ENCODE measurements at places on chromosomes 11 and 22.

DNA sequence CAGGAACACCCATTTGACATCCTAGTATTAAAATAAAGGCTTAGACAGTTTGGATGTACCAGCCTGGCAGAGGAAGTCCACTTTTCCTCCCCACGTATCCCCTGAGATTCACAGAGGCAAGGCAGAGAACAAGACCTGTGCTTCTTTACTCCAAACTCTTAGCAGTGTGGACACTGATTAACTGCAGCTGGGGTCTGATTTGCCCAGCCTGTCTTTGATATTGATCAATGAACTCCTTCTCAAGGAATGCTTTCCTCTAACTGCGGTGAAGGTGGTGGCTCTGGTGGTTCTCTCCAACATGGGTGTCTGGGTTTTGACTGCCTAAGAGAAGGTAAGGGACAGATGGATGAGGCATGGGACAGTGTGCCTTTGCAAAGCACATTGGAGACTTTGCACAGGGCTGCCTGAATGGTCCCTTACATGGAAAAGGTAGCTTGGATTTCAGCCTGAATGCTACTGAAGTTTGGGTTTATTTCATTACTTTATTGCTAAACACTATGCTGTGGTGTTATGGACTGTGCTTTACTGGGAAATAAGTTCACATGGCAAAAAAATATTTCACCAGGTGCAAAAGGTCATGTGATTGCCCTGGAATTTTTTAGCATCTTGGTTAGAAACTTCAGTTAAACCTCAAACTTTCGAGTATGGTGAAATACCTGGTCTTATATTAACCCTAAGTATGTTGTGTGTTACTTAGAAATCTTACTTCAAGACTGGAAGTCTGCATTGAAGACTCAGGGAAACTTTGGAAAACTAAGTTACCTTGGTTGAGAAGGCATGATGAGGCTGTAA, 1.8 kb downstream of the GAS2 start:
- DNase-seq = no peak

DNA sequence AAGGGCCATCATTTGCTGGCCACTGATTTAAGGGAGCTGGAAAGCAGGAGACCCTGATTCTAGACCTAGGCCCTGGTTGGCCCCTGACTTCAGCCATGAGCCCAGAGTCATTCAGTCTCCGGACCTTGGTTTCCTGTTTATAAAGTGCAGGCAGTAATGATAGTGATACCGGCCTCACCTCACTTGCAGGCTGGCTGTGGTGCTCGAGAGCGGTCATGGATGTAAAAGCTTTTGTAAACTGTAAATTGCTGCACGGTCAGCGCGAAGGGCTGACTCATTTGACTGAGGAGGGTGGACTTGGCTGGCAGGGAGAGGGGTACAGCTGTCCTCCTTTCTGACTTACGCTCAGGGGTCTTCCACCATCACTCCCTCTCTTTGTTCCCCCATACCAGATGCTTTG, 37.4 kb downstream of the FBLN1 start:
- no peak for DNase-seq

- no peak for DNase-seq
These were observed 63.0 kb downstream of the P4HA3 start for GRCh38 chr11:74248469-74248868.

DNA sequence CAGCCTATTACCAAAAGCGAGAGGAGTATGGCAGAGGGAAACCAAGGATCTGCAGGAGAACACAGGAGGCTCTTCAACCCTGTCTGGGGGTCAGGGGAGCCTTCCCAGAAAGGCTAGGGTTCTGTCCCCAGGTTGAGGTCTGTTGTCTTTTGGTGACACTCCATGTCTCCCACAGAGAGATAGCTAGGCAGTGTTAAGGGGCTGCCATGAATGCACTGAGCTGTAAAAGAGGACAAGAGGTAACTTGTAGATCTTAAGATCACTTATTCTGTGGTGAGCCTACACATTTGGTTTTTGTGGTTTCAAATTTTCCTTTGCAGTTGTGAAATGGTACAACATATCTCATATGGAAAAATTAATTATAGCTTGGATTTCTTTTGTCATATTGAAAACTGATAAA, 6.0 kb upstream of the ACER3 start:
- no peak for DNase-seq

DNA sequence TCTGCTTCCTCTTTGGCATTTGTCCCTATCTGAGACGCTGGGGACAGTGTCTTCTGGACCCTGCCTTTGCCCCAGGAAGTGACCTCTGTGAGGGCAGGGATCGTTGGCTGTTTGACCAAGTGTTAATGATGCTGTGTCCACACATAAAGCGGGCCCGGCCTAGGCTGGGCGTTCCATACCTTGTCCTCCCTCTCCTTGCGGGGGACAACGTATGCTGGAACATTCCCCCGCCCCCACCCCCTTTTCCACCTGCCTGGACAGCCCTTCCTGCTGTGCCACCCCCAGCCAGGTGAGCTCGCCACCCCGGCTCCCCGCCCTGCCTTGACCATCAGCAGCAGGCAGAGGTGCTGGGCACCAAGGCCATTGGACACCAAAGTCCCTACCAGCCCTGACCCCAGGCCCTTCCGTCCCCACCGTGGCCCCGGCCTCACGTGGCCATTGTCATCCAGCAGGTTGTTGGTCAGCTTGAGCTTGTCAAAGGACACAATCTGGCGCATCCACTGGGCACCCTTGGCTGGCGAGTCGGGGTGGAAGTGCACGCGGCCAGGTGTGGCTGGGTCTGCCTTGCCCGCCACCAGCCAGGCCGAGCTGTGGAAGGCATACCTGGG, 4.1 kb upstream of the NUDT8 start:
- DNase-seq = no peak

- no peak for DNase-seq
These were observed 1.6 kb upstream of the ELFN2 start for GRCh38 chr22:37428649-37429586.

DNA sequence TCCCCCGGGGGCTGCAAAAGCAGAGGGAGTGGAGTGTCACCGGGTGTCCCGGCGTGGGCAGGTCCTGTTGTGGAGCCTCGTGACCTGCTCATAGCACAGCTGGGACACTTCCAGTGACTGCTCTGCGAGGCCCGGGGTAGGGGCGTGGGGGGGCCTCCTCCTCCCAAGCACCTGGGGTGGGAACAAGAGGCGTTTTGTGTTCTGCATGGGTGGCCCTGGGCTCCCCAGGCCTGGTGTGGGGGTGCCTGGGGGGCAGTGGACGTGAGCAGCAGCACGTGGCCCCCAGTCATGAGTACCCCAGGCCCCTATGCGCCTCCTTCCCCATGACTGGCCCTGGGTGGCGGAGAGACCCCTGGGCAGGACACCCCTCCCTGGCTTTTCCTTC, 104.7 kb downstream of the KCNQ1 start:
- DNase-seq = no peak

- DNase-seq = no peak
These were observed 84.0 kb upstream of the SHANK2 start for GRCh38 chr11:71336176-71336995.

DNA sequence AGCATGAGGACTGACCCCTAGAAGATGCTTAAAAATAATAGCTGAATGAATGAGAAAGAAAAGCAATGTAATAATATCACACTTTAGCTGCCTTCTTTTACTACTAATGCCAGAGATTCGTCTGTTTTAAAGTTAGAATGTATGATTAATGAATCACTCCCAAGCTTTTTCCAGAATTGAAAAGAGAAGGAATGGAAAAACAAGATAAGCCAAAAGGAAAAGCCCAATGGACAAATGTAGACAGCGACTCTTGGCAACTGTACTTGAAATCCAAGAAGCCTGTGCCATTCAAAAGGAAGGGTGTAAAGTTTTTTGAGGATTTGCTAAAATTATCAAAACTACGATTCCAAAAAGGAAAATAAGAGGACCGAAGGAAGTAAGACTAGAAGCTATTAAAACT, 40.8 kb upstream of the PAMR1 start:
- no peak for DNase-seq

DNA sequence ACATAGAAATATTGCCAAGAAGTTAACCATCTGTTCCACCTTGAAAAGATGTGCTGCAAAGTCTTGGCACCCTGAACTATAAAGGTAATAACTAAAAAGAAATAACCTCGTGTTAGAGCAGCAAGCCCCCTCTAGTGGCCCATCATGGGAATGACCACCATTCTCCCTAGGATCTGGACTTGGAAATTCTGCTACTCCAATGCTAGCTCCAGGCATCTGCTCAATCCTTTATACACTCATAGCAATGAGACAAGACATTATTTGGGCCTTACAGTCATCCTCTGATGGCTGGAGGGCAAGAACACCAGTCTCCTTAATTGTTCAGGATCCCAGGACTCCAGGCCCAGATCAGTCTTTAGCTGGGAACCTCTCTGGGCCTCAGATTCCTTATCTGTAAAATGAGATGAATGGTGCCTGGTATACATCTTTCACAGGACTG, 76.0 kb downstream of the CWC15 start:
- peak; percentile 44 for DNase-seq

DNA sequence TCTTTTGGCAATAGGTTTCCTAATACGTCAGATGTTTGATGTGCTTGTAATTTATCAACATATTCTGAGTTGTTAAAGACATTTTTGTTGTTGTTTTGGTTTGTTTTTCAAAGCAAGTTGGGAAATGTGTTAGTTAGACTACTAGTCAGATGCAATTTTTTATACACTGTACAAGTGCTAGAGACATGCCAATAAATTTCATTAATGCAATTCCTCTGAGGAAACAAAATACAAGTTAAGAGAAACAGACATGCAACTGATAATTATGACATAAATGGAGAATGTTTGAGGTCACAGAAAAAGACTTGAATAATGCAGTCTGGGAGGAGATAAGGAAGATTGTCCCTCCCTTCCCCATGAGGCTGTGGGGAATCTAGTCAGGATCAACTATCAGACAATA, 5.9 kb downstream of the OR51T1 start:
- no peak for DNase-seq

DNA sequence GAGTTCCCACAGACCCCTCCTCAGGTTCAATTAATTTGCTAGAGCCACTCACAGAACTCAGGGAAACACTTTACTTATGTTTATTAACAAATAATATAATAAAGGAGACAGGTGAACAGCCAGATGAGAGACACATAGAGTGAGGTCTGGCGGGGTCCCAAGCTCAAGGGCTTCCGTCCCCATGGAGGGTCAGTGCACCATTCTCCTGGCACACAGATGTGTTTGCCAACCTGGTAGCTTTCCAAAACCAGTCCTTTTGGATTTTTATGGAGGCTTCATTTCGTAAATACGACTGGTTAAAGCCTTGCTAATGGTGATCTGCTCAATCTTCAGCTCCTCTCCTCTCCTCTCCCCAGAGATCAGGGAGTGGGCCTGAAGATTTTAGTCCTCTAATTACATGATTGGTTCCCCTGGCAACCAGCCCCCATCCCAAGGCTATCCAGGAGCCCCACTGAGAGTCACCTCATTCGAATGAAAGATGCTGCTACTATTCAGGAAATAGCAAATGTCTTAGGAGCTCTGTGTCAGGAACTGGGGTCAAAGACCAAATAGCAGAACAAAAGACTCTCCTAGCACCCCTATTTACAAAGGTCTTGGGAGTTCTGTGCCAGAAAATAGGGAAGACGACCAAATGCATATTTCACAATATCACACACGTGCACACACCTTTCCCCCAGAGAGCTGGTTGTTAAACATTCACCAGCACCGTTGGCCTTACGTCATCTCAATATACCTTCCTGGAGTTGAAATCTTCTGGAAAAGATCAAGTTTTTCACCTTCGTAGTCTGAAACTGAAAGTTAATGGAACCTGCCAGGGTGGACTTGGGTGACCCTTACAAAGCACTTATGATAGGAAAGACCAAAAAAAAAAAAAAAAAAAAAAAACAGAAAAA, 23.8 kb upstream of the CAPRIN1 start:
- no peak for DNase-seq

GRCh38 chr11:26753723-26754504, 32.1 kb upstream of the SLC5A12 start:
- peak; percentile 64 for DNase-seq

- DNase-seq = no peak
These were observed 42.8 kb upstream of the TCF20 start for GRCh38 chr22:42313204-42313603.

DNA sequence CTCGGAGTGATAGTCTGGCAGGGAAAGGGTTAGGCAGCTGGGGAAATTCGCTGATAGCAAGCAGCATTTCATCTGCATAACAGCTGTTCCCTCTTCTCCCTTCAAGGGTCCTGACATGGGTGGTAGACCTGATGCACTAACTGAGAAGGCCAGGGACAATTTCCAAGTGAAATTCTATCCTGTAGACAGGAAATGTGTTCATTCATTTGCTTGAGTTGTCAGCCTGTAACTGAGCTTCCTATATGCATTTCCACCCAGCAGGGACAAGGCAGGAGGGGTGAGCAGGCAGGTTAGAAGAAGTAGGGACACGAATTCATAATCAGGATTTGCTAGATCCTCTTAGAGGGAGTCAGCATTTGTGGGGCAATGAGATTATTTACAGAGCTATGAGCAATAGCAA, 154.3 kb upstream of the NCAM1 start:
- no peak for DNase-seq

DNA sequence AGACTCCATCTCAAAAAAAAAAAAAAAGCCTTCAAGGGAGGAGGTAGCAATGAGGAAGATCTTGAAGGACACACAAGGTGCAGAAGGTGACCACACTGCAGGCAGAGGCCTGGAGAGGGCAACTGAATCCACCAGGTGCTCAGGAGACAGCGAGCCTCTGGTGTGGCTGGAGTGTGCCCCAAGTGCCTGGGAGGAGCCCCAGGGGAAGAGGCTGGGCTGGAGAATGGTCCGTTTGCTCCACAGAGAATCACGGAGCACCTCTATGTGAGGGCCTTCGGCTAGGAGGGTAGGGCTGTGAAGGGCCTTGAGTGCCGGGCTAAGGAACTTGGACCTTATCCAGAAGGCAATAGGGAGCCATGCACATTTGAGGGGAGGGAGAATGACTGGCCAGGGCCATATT, 50.3 kb downstream of the ARRB1 start:
- DNase-seq = no peak

DNA sequence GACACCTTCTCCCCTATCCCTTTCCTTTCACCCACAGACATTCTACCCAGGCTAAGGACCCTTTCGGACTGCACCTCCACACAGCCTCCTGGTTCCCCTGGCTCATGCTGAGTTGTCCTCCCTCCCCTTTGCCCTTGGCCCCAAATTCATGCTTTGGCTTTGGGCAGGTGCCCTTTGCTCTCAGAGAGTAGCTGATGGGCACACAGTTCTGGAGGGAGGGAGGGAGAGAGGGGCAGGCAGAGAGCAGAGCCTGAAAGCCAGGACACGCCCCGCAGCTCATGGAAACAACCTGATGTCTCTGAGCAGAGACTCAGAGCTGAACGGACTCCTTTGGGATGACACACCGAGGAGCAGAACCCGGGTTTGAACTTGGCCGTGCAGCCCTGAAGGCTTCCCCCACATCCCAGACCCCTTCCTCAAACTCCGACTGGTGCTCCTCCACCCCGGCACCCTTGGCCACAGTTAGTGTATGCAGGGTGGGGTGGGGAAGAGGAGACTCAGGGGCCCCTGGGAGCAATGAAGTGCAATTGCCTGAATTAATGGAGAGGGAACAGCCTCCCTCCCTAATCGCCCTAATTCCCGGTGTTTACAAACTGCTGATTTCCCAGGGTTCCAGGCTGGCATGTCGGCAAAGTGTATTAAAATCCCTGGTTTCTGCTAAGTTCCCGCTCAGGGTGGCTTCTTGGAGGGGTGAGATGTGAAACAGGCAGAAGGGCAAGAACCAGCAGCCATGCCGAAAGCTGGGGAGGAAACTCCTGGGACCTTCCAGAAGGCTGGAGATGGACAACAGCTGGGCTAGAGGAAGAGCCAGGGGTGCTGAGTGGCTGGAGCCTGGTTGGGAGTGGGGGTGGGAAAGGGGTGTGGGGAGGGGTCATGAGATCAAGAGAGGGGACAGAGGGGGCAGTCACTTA, 71.2 kb upstream of the SHISAL1 start:
- DNase-seq = no peak

All from hippocampal formation (tissue), 2 donors.